Mucosa of descending colon (tissue), 3 donors: ENCODE measurements at places on chromosomes 3 and 15.

DNA sequence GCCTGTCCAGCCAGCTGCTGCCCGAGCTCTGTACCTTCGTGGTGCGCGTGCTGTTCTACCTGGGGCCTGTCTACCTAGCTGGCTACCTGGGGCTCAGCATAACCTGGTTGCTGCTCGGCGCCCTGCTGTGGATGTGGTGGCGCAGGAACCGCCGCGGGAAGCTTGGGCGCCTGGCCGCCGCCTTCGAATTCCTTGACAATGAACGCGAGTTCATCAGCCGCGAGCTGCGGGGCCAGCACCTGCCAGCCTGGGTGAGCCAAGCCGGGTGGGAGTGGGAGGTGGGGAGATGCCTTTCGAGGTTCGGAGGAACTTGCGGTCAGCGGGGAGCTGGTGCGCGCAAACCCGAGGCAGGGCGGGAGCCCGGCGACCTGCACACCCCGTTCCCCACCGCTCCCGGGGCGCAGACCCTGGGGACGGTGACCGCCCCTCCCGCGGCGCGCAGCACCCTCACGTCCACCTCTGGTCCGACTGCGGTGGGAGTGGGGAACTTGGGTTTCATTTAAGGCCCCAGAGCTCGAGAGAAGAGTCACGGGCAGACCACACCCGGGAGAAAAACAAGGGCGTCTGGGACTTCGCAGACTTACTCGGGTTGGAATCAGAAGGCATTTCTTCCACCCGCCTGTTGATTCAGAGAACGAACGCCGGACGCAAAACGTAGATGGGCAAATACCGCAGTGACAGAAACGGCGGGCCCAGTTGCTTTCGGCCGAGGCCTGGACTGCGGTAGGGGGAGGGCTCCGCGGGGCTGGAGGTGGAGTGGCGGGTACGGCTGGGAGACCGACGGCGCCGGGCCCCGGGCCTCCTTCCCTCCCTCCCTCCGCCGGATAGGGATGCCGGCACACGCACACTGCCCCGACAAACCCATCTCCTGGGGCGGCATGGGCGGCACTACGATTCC lies 708 bp downstream of the ESYT3 start:
- no peak for DNase-seq

- no peak for DNase-seq
These were observed 370.6 kb upstream of the ROBO2 start for GRCh38 chr3:76669322-76669721.

- DNase-seq = peak; percentile 23
These were observed 80.7 kb upstream of the ALDH1L1 start for GRCh38 chr3:126261037-126261436.

GRCh38 chr15:31060429-31061140 lies 40.9 kb downstream of the TRPM1 start:
- no peak for DNase-seq

- DNase-seq = no peak
These were observed 27.8 kb upstream of the AP4E1 start for GRCh38 chr15:50880651-50881114.

DNA sequence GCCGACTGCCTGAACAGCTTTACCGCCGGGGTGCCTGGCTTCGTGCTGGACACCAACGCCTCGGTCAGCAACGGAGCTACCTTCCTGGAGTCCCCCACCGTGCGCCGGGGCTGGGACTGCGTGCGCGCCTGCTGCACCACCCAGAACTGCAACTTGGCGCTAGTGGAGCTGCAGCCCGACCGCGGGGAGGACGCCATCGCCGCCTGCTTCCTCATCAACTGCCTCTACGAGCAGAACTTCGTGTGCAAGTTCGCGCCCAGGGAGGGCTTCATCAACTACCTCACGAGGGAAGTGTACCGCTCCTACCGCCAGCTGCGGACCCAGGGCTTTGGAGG lies 815 bp downstream of the SPINT1 start:
- no peak for DNase-seq

GRCh38 chr3:177440456-177441104 lies 243.3 kb upstream of the TBL1XR1 start:
- no peak for DNase-seq

DNA sequence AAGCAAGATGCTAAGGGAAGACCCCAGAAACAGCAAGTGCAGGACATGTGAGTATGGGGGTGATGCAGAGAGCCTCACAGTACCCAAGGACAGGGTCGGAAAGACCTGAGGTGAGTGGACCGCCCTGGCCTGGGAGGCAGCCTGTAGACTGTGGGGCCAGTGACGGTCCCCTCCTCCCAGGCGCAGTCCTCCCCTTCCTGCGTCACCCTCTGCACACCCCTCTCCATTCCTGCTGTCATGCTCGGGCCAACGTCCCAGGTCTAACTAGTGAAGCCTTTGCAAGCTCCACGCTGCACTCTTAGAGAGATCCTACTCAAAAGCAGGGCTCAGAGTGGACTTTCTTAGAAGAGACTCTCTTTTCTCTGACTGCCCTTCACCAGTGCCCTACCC lies 41.6 kb downstream of the TM2D3 start:
- DNase-seq = no peak

GRCh38 chr3:177640319-177640965 lies 443.2 kb upstream of the TBL1XR1 start:
- no peak for DNase-seq

DNA sequence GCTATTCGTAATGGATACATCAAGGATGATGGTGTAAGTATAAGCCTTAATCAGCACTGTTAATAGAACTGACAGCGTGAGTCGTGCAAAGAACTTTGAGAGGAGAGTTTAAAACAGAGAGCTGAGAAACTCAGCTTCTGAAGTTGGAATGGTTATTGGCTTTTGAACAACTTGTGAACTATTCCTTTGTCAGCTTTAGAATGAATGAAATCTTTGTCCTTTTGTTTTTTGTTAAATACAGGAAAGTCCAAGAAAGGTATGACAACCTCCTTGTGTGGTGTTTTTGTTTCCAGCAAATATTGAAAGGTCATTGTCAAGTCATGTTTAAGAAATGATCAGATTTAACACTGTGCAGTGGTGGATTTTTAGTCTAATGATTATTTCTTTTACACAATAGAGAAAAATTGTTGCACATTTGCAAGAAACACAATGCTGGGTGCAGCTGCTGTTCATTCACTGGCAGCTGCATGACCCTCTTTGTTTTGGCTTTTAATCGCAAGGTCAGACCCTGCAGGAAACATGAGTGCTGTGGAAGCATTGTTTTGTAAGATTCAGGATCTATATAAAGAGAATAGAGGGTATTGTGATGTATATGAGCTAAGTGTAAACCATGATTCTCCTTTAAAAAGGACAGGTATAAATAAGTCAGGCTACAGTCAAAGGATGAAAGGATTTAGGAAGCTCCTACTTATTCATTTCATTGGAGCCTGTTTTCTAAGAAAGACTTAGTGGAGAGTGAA lies 21.7 kb upstream of the ABHD10 start:
- no peak for DNase-seq

GRCh38 chr15:43095243-43095642 lies 10.6 kb downstream of the UBR1 start:
- no peak for DNase-seq

- DNase-seq = peak; percentile 56
These were observed 27.6 kb upstream of the ANKDD1A start for GRCh38 chr15:64883997-64884511.

DNA sequence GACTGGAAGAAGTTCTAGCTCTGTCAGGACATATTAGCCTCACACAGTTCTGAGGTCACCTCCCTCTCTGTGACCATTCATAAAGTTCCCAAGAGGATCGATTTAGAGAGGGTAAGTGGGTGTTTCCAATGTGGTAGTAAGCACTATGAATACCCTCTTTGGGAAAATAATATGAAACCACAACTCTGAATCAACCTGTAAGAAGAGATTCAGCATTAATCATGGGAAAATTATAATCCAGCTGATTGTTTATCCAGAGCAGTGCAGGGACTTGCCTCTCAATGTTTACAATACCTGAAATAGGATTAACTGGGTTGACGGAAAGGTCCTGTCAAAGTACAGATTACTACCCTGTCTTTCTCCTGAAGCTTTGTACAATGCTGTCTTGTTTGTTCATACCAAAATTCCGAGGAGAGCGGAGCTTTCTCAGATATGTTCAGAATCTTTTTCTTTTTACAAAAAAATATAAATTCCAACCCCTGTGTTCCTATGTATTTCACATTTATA lies 302.9 kb upstream of the DPPA4 start:
- no peak for DNase-seq

DNA sequence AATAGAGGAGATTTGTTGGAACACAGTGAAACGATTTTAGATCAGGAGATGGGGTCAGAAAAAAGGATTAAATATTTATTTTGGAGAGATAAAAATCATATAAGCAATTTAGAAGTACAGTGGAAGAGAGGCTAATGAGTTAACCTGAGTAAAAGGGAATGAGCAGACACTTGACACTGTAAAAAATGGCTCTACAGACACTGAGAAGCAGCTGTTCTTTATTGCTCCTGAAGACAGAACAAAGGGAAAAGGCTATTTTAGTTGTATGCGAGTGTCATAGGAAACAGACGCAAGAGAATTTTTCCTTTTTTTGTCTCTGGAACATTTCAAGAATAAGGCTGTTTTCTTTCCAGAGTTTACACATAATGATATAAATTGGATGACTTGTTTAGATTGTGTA lies 34.3 kb downstream of the ASTE1 start:
- DNase-seq = no peak

DNA sequence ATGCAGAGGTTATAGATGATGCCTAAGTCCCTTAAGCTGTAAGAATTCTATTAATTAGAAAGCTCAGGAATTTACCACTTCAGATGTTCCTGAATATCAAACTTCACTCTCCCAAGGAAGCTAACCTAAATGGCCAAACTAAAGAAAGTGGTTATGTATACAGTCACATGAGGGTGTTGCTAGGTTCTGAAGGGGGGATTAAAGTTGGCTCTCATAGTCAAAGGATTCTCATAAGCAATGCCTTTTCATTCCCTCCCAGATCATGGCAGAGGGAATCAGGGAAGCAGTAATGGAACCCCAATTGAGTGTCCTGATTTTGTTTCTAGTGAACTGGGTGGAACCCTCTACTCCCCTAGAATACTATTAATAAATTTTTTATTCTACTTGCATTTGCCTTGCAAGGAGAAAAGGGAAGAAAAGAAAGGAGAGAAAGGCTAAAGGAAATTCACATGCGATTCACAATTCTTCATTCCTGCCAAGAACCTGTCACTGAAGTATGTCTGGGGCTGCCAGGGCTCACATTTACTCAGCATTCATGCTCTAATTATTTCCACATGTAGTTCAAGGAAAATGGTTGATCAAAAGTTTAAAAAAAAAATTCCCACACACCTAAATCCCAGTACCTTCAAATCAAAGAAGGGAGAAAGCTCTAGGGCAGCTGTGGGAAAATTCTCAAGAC lies 25.1 kb downstream of the FSTL1 start:
- no peak for DNase-seq

DNA sequence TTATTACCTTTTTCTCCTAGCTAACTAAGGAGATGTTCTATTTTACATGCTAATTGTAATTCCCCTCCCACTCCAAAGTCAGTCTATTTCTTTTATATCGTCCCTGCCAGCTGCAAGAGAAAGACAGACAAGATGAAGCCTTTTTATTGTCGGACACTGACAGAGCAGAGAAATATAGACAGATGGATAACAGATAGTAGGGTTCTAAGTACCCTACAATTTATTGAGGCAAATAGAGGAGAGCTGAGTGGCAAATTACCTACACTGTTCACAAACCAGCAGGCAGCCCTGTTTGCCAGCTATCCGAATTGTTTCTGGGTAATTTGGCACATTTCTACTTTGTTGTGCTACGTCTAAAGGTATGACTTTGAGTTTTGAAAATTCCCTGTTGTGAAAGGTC lies 392.3 kb upstream of the ZNF717 start:
- no peak for DNase-seq

DNA sequence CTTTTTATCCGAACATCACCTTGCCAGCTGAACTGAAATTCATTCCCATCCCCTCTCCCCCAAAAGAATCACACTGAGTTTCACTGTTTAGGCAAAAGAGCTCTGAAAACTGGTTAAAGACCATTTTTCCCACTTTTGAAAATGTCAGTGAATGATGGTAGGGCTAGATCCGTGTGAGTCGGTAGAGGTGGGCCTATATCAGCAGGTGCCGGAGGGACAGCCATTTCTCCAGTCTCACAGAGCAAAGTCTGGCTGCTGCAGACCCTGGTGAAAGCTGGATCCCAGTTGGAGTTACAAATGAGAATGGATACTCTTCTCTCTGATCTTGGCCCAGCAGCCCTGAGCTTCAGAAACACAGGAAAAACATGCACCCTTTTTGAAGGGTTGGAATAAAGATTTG lies 10.9 kb downstream of the ENTPD3 start:
- DNase-seq = no peak

DNA sequence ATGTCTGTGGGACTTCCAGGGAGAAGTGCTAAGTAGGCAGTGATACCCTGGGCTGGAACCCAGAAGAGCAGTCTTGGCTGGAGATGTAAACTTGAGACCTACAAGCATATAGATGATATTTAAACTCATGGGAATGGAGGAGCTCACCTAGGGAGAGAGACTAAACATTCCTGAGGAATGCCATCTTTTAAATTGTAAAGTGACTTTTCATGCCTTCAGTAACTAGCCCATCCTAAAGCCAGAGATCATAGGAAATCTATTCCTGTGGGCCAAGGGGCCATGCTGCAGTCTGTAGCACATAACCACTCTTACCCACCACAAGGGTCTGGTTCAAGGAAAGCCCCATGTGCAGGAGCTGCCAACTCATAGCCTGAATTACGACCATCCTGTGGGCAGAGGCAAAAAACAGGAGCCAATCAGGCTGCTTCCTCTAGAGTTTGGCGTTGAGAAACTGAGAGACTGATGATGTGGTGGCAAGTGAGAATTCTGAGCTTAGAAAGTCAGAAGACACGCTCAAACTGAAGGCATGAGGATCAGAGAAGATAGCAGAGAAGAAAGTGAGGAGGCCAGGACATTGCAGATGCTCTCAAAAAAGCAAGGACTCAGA lies 37.5 kb downstream of the CTDSPL start:
- no peak for DNase-seq

- DNase-seq = no peak
These were observed 30.3 kb upstream of the RNF7 start for GRCh38 chr3:141707741-141708203.

DNA sequence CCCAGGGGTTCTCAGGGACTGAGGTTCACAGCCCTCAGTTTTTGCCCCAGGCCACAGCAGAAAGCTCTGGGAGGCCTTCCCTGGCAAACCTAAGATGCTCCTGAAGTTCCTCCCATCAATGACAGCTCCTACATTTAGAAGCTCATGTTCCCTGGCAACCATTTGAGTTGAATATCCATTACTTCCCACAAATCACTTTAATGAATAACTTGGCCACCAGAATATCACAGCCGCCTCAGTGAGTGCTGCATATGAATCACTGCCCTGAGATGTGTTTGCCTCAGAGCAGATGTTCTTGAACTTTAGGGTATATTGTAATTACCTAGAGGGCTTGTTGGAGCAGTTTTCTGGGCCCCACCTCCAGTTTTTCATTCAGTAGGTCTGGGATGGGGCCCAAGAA lies 27.4 kb downstream of the SLCO2A1 start:
- DNase-seq = no peak

GRCh38 chr3:178507507-178508442 lies 28.5 kb upstream of the KCNMB2 start:
- no peak for DNase-seq

- DNase-seq = no peak
These were observed 159.0 kb upstream of the NUDT16 start for GRCh38 chr3:131222599-131222998.
